Suprapubic skin (tissue), 4 donors: ENCODE measurements at places on chromosomes 6 and 20.

DNA sequence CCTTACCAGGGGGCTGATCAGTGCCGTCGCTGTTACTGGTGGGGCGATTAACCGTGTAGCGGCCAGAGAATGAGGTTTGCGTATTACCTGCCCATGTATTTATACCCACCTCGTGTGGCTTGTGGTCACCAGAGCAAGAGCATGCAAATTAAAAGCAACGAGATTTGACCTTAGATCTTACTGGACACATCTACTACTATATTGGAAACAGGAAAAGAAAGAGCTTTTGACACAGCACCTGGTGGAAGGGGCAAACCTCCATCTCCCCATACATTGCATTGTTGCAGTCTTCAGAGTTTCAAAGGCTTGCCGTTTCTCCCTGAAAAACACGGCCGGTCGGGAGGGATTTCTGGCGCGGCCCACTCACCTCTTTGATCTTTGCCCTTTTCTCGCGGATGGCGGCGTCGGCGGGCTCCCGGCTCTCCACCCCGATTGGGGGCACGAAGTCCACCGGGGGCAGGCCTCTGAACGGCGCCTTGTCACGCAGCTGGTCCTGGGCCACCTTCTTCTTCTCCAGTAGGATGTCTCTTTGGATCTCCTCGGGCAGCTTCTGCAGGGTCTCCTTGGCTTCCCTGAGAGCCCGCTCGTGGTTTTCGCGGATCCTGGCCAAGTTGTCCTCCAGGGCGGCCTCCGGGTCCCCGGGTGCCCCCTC is 1.3 kb downstream of the MAN1A1 start:
- H3K27ac ChIP-seq, result peak overlapping the region; percentile 99
- DNase-seq, result peak; percentile 70
- H3K4me3 ChIP-seq, result peak overlapping the region; percentile 89
- H3K4me1 ChIP-seq, result peaks cover 25% of the 10 kb centered on the region

DNA sequence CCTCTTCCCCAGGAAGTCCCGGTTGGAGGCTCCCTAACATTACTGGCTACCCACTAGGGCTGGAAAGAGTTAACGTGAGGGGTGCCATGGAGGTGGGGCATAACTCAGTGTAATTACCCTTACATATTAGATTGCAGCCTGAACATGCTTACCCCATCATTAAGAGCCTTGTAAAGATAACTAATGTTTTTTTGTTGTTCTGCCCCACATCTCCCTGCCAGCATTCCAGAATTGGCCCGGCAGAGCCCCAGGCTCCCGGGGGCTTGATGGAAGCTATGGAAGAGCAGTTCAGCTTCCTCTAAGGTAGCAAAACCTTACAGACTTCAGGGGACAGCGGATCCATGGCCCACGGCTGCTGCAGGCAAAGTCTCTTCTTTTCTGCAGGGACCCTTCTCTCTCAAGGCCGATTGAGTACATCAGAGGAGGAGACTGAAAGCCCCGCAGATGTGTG is 166.1 kb upstream of the FOXQ1 start:
- no peaks in the 10 kb centered on the region for H3K27me3 ChIP-seq
- peaks cover 7% of the 10 kb centered on the region for H3K4me1 ChIP-seq
- H3K4me3 ChIP-seq, result no peak overlapping the region
- DNase-seq, result no peak

DNA sequence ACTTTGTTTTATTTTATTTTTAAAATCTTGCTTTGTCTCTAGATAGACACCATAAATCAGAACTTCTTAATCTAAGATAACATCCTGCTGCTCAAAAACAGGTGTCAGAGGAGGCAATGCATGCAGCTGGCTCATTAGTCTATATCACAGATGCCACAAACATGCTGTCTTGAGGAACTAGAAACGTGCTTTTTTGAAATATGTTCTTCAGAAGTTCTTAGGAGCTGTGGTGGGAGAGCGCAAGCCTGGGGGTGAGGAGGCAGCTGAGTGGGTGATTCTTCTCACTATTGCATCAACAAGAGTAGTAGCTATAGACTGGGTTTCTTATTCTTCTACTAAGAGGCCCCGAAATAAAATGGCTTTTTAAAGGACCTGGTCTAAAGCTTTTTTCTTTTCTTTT is 23.4 kb downstream of the IL22RA2 start:
- no peak overlapping the region for H3K27ac ChIP-seq
- no peak for DNase-seq
- H3K36me3 ChIP-seq, result no peaks in the 10 kb centered on the region

DNA sequence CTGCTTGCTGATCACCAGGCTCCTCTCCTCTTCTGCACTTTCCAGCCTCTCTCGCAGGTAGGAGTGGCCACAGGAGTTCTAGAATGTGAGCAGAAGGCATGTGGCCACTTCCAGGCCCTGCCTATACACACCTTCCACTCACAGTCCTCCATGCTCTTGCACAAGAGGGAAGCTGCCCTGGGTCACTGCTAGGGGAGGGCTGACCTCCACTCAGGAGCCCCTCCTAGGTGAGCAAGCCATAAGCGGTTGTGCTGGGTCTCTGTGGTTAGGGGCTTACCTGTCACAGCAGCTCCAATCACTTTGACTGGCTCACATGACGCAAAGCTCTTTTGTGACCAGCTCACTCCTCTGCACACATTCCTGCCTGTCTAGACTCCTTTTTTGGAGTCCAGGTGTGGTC is 68.2 kb downstream of the TMEM242 start:
- no peak for DNase-seq
- no peaks in the 10 kb centered on the region for H3K27me3 ChIP-seq
- peaks cover 11% of the 10 kb centered on the region for H3K4me1 ChIP-seq
- H3K4me3 ChIP-seq, result no peak overlapping the region

DNA sequence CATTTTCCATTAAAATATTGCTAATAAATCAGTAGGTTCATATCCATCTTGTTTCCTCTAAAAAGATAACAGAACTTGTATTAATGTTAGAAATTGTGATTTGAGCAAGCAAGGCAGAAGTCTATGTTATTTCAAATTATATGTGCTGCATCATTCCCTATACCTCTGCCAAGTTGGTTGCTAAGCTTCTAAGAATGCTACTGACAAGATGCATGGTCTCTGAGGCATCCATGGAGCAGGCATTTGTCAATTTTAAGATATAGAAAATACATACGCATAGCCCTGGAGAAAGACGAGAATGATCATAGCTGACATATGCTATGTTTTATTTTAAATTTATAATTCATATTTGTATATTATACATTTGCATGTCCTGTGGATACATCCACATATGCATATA is 168.3 kb upstream of the THEMIS start:
- no peak overlapping the region for H3K27ac ChIP-seq
- no peak overlapping the region for H3K4me3 ChIP-seq
- H3K36me3 ChIP-seq, result peaks cover 10% of the 10 kb centered on the region
- no peaks in the 10 kb centered on the region for H3K4me1 ChIP-seq
- DNase-seq, result no peak
- no peaks in the 10 kb centered on the region for H3K27me3 ChIP-seq

- H3K27me3 ChIP-seq, result no peaks in the 10 kb centered on the region
- H3K27ac ChIP-seq, result peak overlapping the region; percentile 36
- peaks cover 16% of the 10 kb centered on the region for H3K4me1 ChIP-seq
- H3K4me3 ChIP-seq, result no peak overlapping the region
- H3K36me3 ChIP-seq, result no peaks in the 10 kb centered on the region
Measured at GRCh38 chr6:150857062-150857944, 8.2 kb upstream of the MTHFD1L start.

DNA sequence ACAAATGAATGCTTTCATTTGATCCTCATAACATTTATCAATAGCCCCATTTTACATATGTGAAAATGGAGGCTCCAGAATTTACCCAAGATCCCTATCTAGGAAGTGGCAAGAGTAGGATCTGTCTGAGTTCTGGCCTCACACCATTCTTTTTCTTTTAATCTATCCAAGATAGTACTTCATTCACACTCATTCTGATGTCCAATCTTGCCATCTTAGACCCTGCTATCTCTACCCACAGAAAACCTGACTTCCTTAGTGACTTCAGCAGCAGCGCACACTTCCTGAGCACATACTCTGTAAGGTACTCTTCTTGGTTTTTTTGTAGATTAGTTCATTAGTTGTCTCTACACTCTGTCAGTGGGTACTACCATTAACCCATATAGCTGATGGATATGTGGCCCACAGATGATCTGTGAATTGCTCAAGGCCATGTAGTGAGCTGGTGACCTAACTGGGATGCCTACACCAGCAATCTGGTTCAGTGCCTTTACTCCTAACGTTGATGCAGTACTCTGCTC is 36.3 kb downstream of the COX4I2 start:
- peaks cover 91% of the 10 kb centered on the region for H3K4me1 ChIP-seq
- DNase-seq, result no peak
- H3K27ac ChIP-seq, result peak overlapping the region; percentile 78
- H3K36me3 ChIP-seq, result no peaks in the 10 kb centered on the region
- no peak overlapping the region for H3K4me3 ChIP-seq

- no peak overlapping the region for H3K27ac ChIP-seq
- H3K4me1 ChIP-seq, result no peaks in the 10 kb centered on the region
Measured at GRCh38 chr20:1555952-1556351, 1.6 kb downstream of the SIRPD start.

DNA sequence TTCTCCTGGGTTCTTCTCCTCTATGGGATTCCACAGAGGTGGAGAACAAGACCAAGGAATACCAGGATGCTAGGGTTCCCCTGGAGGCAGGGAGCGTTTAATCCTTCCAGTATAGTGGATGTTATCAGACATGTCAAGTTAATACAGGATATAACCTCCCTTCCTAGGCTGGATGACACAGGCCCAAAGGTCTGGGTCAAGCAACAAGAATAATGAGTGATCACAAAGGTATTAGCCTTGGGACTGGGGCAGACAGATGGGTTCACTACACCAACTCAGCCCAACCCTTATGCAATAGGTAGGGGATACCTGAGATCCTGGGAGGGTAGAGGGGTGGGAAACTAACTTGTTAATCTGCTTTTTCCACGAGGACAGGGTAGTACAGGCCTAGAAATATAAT is 690.3 kb downstream of the HTR1B start:
- no peaks in the 10 kb centered on the region for H3K36me3 ChIP-seq
- no peaks in the 10 kb centered on the region for H3K4me1 ChIP-seq
- no peaks in the 10 kb centered on the region for H3K27me3 ChIP-seq
- no peak for DNase-seq

DNA sequence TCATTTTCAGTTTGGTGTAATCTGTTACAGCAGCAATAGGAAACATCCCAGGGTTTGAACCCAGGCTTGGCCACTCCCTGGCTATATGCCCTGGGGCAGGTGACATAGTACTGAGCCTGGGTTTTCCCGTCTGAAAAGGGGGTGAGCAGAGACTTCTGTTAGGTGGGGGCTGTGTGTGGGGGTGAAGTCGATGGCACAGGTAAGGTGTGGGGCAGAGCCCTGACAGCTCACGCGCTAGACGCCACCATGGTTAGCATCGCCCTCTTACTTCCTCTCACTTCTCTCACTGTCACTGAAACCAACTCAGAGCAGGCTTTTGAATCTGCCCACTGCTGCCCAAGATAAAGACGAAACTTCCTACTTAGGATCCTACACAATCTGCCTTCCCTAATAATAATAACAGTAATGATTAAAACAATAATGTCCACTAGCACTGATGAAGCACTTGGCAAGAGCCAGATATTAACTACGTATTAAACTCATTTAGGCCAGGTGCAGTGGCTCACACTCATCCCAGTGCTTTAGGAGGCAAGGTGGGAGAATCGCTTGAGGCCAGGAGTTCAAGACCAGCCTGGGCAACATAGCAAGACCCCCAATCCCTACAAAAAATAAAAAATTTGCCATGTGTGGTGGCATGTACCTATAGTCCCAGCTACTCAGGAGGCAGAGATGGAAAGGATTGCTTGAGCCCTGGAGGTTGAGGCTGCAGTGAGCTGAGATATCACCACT is 117.9 kb upstream of the PTPN1 start:
- no peaks in the 10 kb centered on the region for H3K27me3 ChIP-seq
- no peak overlapping the region for H3K4me3 ChIP-seq
- no peak overlapping the region for H3K27ac ChIP-seq

GRCh38 chr6:134512981-134513391 is 195.1 kb upstream of the SGK1 start:
- no peak overlapping the region for H3K4me3 ChIP-seq
- no peaks in the 10 kb centered on the region for H3K36me3 ChIP-seq
- DNase-seq, result no peak
- H3K27me3 ChIP-seq, result no peaks in the 10 kb centered on the region
- peaks cover 31% of the 10 kb centered on the region for H3K4me1 ChIP-seq

- H3K4me1 ChIP-seq, result no peaks in the 10 kb centered on the region
- no peak overlapping the region for H3K27ac ChIP-seq
- H3K4me3 ChIP-seq, result no peak overlapping the region
- DNase-seq, result no peak
- no peaks in the 10 kb centered on the region for H3K36me3 ChIP-seq
- H3K27me3 ChIP-seq, result no peaks in the 10 kb centered on the region
Measured at GRCh38 chr6:154526996-154527395, 16.5 kb upstream of the CNKSR3 start.

GRCh38 chr6:90574610-90575009 is 12.3 kb downstream of the MAP3K7 start:
- no peaks in the 10 kb centered on the region for H3K27me3 ChIP-seq
- no peak overlapping the region for H3K4me3 ChIP-seq
- no peak for DNase-seq
- H3K36me3 ChIP-seq, result peaks cover 4% of the 10 kb centered on the region
